ENCODE measurements at places on chromosomes 6 and 20.

GRCh38 chr6:109801794-109802193 lies 110.7 kb downstream of the FIG4 start:
- no peak for DNase-seq

DNA sequence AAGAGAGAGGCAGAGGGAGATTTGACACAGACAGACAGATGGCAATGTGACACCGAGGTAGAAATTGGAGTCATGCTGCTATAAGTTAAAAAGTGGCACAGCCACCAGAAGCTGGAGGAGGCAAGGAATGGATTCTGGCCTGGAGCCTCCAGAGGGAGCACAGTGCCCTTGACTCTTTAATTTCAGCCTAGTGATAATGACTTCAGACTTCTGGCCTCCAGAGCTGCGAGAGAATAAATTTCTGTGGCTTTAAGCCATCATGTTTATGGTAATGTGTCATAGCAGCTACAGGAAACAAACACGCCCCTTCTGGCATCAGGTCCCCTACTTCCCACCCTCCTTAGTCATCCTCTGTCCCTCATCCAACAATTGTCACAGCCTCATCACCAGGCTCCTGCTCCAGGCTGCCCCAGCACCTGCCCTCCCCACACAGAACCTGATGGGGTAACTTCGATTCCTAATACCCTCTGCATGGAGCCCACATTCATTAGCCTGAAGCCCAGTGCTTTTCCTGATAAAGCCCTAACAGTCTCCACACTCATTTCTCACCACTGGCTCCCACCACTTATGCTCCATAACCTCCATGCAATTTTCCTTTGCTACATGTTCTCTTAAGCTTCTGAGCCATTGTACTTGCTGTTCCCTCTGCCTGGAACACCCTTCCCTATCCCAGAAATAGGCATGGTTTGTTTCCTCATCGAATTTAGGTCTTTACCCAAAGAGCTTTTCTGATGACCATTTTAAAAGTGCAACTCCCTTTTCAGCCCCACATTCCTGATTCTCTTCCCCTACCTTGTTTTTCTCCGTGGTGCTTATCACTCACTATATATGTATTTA lies 69.7 kb upstream of the TOX2 start:
- no peak for DNase-seq

- peak; percentile 12 for DNase-seq
These were observed at the start of gene MOCS1 for GRCh38 chr6:39934131-39934757. TSS of gene MOCS1 (minus strand) at chr6:39934462. CDS start at chr6:39934417, 45 bp downstream.

GRCh38 chr6:108353853-108354252 lies 59.0 kb downstream of the AFG1L start:
- no peak for DNase-seq

- no peak for DNase-seq
These were observed 187.1 kb downstream of the BCAS1 start for GRCh38 chr20:53883098-53883911.

- no peak for DNase-seq
These were observed 71.8 kb upstream of the SRSF6 start for GRCh38 chr20:43385914-43386313.

DNA sequence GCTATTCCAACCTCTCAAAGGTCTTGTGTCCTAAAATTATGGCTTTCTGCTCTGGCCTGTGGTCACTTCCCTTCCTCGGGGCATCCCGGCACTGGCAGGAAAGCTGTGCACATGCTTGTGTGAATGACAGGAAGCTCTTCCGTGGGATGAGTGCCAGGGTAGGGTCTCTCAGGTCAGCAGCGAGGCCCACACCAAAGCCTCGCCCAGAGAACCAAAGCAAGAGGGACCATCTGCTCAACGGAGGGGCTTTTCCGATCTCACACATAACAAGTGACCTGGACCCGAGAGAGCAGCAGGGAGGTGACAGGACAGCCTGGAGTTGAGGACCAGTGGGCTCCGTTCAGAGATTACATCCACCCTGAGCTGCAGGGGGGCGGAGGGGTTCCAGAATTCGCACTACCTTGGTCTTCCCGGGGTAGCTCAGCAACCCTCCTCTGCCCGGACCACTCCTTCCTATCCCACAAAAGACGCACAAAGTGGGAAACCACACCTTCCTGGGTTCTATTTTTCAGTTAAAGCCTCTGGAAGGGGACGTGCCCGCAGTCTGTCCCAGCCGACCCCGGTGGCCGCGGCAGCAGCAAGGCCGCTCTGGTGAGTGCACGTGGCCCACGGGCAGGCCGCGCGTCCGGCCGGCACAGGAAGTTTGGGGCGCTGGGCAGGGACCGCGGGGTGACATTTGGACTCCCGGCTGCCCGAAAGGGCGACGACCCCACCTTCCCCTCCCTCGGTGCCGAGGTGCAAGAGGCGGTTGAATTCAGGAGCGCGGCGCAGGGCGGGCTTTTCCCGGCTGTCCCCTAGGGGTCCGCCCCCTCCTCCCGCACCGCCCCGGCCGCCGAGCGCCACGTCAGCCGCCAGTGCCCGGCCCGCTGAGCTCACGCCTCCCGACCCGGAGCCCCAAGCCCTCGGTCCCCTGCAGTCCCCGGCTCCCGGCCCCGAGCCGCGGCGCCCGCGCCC lies 988 bp downstream of the TXNDC5 start:
- DNase-seq: no peak
